A172 (cell line): ENCODE measurements at places on chromosomes 16 and 17.
A peak's percentile ranks its signal among the peaks of the same experiment; 100 is the strongest.

DNA sequence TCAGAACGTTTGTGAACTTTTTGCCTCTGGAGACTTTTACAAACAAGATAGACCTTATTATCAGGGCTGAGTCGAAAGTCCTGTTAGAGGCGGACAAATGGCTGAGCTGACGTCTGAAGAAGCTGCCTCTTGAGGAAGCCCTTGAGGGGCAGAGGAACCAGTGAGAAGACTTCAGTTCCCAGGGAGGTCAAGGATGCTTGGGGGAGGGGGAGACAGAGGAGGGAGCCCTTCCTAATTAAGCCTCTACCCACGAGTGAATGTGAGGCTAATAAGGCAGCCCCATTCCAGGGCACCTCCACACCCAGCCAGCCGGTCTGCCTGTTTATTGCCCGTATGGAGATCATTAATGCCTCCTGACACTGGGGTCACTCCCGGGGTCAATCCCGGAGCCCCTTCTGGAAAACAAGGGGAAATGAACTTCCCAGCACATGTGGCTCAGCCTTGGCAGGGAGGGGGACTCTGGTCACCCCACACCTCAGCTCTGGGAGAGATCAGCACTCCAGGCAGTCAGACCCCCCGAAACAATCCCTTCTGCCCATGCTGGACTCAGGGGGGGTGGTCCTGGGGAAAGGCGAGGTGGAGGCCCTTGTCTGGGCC lies 9.2 kb upstream of the TBX4 start:
- DNase-seq = no peak

GRCh38 chr16:31008551-31008950 lies 1.9 kb downstream of the STX1B start:
- DNase-seq = no peak

DNA sequence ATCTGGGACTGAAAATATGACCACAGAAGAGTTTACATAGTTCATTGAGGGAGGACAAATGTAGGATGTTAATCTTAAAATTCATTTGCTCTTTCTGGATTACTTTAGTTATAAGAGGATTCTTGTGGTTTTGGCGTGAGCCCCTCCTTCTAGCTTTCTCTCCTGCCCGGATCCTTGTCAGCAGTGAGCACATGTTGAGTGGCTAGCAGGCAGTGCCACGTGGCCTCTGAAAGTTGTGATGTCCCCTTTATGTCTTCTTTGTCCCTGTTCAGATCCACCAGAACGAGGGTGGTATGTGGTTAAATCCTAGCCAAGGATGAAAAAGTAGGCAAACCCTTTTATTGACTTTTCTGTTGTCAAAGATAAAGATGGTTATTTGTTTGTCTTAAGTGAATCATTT lies 83.8 kb downstream of the GNAO1 start:
- DNase-seq = no peak

DNA sequence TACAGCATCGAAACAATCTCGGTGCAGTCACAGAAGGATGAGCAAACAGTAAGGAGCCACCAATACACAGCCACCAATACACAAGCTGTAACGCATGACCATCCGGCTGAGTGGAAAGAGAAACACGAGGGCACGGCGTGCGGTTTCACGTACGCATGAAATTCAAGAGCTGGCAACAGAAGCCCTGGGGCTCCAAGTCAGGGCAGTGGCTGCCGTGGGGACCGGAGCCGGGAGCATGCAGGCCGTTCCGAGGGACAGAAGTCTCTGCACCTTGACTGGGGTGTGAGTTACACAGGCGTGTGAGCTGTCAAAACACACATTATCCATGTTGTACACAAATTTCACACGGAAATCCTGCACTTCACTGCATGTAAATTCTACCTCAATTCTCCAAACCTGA lies 50.6 kb upstream of the METRNL start:
- DNase-seq = no peak

GRCh38 chr17:57879437-57880085 lies 29.7 kb upstream of the MRPS23 start:
- peak; percentile 59 for DNase-seq
